HCEC 1CT (cell line): ENCODE measurements at places on chromosomes 7 and 10.

DNA sequence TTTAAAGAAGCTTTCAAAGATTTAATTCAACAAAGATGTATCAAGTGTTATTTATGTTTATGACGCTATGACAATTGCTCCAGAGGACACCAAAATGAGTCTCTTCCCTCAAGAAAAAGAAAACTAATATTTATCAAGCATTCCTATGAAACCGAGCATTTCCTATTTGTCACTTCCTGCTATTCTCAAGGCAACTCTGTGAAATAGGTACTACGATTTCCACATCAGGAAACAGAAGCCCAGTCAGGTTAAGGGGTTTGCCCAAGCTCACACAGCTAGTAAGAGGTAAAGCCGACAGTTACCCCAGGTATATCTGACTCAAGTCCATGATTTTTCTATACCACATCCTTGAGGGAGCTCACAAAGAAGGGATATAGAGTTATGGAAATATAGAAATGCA lies 85.9 kb downstream of the TRIL start:
- DNase-seq, result no peak

DNA sequence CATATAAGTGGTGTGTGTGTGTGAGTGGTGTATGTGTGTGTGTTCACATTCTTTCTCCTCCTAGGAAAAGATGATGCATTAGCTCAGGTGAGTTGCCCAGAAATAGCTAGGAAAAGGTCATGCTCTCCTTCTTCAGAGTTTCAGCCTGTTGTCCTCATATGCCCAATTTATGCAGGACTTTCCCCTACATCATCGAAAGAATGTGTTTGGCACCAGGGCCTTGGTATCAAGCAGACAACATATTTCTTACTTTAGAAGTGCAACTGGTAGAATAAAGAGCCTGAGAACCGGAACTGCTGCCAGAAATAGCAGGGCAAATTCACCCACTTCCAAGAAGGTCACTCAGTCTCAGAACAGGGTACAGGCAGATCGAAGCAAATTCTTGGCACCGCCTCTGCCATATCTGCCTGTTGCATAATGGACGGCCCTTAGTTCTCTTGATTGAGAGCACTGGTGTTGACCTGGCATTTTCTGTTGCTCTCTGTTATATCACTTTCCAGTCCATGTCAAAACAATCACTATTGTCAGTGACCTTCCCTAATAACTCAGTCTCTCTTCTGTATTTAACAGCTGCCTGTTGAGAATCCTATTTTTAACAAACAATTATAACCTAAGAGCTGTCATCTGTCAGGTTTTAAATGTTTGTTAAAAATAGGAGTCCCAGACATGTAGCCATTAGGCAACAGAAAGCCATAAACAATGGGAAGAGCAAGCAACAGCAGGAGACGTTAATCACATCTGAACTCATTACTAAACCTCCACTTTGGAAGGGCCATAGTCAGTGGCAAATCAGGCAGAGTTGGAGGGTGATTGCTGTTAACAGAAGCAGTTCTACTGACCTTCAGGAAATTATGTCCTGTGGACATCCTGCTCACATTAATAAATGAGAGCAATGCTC lies 20.7 kb downstream of the ADRB1 start:
- DNase-seq, result no peak

DNA sequence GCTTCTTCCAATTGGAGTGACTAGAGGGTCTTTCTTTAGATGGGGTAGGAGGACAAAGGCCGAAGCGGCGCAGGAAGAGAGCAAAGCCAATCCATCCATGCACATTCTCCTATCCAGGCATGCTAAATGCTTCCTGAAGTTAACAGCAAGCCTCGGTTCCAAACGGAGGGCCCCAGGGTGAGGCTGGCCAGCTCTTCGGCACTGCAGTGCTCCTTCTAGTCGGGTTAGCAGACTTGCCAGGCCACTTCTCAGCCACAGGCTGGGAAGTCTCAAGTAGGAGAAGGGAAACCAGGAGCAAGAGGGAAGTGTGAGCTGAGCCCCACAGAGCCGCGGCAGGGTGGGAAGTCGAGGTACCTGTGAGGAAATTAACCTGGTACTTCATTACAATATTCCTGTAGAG lies 253.8 kb upstream of the INHBA start:
- DNase-seq, result no peak

- no peak for DNase-seq
These were observed 18.9 kb downstream of the OTUD1 start for GRCh38 chr10:23457632-23458417.

DNA sequence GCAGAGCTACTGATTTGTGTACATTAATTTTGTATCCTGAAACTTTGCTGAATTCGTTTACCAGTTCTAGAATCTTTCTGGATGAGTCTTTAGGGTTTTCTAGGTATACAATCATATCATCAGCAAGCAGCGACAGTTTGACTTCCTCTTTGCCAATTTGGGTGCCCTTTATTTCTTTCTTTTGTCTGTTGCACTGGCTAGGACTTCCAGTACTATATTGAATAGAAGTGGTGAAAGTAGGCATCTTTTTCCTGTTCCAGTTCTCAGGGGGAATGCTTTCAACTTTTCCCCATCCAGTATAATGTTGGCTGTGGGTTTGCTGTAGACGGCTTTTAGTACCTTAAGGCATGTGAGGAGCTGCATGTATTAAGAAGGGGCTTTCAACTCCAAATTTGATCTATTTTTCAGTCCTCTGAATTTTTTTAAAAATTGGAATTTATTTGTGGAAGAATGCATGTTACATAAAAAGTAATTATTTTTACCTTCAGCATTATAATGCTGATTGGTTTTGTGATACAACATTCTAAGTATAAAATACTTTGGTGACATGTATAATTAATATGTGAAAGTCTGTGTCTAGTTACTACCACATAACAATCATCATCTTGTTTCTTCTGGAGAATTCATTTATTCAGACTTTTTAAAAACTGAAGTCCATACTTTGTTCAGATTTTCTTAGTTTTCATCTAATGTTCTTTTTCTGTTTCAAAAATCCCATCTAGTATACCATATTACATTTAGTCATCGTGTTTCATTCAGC lies 49.6 kb downstream of the CPED1 start:
- no peak for DNase-seq

DNA sequence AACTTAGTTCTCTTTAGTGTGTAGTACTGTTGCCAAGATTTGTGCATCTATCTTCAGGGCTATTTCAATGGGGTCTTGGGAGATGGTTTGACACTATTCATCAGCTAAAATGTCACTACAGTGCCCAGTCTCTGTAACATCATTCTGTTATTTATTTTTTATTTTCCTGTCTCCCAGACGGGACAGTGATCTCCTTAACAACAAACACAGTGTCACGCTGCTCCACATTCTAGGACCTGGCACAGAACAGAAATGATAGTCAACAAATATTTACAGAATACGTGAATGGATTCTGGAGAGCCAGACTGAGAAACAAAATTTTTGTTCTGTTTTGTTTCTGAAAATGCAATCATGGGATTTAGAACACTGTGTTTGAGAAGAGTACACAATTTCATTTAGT lies 937.7 kb upstream of the LRRN3 start:
- DNase-seq, result no peak

GRCh38 chr7:33806298-33807154 lies 98.8 kb upstream of the BMPER start:
- peak; percentile 9 for DNase-seq

DNA sequence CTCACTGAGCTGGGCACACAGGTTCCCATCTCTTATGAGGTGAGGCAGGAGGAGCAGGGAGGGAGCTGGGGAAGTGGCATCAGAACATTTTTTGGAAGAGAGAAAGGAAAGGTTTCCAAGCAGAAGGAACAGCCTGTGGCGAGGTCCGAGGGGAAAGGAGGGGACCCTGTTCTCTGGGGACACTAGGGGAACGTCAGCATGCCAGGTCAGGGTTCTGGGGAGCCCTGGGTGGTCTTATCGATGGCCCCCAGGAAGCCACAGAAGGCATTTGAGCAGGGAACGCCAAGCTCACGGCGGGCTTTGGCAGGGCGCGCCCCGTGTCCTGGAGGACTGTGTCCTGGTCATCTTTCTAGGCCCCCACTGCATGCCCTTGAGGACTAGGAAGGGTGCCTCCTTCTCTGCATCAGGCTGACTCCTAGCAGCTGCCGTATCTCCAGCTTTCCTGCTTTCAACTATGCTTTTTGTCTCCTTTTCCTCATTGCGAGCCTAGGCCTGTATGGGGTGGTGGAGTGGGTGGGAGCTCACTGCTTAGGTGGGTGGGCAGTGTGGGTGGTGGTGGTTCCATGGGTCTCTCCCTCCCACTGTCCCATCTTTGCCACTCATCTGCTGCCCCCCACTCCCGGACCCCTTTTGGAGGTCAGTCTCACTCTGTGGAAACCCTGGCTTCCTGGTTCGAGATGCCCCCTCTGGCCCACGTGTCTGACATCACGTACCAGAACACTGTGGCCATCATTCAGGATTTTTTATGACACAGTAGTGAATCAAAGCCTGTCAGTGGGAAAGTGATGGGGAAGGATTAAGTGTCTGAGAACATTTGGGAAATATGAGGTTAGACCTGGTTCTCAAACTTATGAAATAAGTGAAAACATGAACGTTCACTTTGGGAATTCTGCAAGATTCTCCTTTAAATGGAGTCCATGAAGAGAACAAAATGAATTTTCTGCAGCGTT lies 89.1 kb downstream of the CUX1 start:
- no peak for DNase-seq

- no peak for DNase-seq
These were observed 62.2 kb downstream of the NEURL1 start for GRCh38 chr10:103555712-103556111.

DNA sequence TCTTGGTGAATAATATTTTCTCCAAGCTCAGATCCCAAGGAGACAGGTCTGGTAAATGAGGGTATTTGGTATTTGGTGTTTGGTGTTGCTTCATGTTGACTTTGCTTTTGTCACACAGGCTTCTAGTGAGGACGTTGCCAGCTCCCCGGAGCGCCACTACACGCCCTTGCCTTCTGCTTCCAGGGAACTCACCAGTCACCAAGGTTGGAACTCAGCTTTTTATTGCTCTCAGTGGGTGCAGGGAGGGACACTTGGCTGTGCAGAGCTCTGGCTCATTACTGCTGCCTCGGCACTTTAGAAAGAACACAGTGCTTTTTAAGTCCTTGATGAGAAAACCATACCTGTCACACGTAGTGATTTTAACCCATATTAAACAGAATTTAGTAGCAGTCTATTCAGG lies 892.9 kb downstream of the LRMDA start:
- DNase-seq, result no peak

DNA sequence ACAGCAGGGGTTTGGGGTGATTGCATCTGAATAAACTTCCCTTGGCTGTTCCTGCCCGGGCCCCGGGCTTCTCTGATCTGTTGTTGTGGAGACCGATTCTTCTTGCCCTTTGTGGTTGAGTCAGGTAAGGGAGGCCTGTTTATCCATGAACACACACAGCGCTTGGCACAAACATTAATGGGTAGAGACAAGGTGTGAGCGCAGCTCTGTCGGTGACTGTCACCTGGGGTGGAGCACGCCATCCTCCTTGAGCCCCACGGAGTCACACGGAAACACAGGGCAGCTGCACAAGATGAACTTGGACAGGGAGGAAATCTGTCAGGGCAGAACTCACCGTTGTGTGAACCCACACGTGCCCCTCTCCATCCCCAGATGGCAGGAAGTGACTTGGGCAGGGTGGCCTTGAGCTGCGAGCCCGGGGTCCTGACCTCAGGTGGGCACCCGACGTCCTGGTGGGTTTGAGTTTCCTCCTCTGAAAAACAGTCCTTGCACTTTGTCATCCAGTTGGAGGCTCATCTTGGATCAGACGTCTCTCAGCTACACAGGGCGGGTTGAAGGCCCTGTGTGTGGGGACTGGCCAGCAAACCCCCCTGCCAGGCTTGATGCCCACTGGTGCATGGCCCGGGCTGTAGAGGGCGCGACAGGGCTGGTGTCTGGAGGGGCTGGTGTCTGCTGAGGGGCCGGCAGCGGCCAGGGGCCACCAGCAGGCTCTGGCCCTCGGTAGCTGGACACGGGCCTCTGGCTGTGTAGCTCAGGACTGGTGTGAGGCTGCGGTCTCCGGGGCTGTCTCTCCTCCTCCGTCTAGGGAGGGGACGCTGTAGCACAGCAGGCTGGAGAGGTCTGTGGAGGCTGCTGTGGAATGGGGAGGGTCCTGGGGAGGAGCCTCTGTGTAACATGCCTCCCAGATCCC lies 24.2 kb upstream of the SHH start:
- DNase-seq, result no peak

GRCh38 chr10:21757185-21757901 lies 223.3 kb downstream of the MLLT10 start:
- no peak for DNase-seq

GRCh38 chr10:112950714-112951358 lies 789 bp downstream of the TCF7L2 start:
- DNase-seq, result peak; percentile 52

GRCh38 chr7:23100697-23101096 lies 4.9 kb upstream of the KLHL7 start:
- DNase-seq, result peak; percentile 7

GRCh38 chr7:70694434-70694970 lies 437.4 kb upstream of the GALNT17 start:
- no peak for DNase-seq
